ENCODE measurements at places on chromosomes 2 and 18. TPM values are rescaled to one million over a fixed set of nuclear protein-coding genes. Genes with fewer than 3 reads are reported as not detected.

- peak; percentile 73 for DNase-seq
Measured at GRCh38 chr2:143939626-143940330, 580.1 kb downstream of the ZEB2 start.

GRCh38 chr2:54424555-54425163 is 31.5 kb upstream of the SPTBN1 start:
- no peak for DNase-seq

GRCh38 chr2:236180076-236180816 is 12.1 kb upstream of the GBX2 start:
- DNase-seq: peak; percentile 64

DNA sequence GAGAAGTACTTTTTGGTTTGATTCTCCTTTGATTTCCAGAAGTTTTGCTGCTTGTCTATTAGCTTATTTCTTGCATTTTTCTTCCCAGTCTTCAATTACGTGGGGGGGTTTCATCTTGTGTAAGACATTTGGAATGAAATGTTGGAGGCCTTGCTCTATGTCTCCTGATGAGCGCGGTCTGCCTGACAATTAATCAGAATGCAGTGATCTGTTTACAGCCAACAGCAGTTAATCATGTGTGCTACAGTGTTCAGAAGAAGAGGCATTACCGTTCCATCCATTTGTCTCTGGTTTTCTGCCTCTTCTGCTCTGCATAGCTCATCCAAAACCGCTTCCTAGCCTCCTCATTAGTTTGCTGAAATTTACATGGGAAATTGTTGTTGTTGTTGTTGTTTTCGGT is 134.4 kb upstream of the ST6GAL2 start:
- DNase-seq: no peak

DNA sequence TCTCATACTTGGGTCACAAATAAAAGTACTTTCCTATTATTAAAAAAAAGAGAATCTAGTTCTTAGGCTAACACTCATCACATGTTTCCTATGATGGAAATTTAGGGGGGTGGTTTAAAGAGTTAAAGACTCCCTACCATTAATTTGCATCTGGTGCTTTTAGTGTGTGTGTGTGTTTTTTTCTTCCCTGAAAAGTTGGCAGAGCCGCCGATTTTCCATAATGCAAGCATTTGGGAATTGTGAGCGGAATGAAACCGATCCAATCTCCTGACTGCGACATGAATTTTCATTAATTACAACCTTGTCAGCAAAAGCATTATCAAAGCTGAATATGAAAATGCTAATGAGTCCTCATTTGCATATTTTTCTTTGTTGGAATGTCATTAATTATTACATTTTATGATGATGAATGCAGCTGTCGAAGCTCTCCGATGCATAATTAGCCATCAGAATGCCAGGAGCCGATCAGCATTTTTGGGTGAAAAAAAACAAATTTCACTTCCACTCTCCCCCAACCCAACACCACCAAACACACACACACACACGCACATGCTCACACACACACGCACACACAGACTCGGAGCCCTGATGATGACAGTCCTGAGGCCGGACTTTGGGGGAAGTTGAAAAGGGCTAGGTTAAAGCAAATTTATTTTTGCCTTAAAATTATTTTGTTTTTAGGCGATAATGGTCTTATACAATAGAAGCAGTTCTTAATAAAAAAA is 165.4 kb downstream of the TCF4 start:
- no peak for DNase-seq

DNA sequence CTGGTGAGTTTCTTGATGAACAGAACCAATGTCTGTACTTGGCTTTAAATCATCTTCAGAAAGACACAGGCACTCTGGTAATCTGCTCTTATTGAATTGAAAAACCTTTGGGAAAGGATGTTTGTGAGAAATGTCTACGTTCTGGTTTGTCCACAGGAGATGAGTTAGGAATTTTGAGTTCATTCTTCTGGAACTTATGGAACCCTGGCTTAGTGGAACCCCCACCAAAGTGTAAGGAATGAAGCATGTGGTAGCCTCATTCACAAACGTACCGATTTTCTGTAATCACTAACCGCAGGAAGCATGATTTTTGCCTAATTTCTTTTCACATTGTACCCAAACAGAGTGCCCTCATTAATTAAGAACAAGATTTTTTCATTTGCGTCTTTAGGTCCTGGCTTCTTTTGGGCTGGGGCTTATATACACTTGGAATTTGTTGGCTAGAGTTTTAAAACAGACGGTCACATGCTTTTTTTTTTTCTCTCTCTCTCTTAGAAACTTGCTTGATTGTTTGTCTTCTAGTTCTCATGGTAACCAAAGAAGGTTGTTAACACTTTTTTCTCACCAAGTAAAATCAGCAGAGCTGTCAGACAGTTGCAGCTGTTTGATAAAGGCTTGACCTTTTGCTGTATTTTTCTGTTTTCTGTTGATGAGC is 314.1 kb upstream of the THUMPD2 start:
- peak; percentile 36 for DNase-seq

Gene PRKAG3
- total RNA-seq: not detected

Gene RAB6C
- 1.9 TPM for total RNA-seq

Gene UNC80
- total RNA-seq: 4.6 TPM

Gene SERPINB13
- total RNA-seq: 8.7 TPM

DNA sequence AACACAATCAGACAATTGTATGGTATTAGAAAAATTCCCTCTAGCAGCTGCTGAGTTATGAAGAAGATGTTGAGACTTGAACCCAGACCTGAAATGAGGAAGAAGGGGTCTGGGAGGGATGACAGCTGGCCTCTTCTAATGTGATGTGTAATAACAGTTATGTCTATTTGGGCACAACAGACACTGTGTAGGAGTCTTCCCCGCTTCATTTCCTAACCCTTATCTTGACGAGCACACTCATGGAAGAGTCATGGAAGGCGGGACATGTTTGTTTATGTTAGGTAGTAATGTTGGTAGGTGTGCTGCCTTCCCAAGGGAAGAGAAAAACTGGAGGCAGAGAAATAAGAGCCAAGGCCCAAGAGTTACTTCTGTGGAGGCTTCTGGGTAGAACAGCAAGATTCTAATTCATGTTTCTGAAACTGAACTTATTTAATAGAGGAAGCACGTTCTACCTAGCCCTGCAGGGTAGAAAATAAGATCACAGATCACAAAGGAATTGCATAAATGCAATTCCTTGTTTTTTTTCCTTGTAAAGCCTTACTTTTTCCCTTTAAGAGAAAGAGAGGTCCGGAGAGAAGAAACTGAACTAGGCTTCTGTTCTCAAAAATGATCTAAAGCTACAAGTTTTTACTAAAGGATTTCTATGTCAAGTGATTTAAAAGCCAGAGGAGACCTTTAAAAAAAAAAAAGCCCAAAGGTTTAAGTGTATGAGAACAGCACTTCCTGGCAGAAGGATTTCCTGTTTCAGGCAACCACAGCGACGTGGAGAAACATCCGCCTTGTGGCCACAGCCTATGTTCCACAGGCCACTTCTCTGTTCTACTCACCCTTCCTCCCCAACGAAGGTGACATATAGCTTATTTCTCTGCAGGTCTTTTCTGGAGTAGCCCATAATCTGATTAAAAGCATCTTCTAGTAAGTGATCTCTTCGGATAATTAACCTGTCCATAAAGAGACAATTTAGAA is 68.5 kb upstream of the STK17B start:
- DNase-seq: peak; percentile 42

Gene CRACDL
- total RNA-seq: 1.9 TPM

DNA sequence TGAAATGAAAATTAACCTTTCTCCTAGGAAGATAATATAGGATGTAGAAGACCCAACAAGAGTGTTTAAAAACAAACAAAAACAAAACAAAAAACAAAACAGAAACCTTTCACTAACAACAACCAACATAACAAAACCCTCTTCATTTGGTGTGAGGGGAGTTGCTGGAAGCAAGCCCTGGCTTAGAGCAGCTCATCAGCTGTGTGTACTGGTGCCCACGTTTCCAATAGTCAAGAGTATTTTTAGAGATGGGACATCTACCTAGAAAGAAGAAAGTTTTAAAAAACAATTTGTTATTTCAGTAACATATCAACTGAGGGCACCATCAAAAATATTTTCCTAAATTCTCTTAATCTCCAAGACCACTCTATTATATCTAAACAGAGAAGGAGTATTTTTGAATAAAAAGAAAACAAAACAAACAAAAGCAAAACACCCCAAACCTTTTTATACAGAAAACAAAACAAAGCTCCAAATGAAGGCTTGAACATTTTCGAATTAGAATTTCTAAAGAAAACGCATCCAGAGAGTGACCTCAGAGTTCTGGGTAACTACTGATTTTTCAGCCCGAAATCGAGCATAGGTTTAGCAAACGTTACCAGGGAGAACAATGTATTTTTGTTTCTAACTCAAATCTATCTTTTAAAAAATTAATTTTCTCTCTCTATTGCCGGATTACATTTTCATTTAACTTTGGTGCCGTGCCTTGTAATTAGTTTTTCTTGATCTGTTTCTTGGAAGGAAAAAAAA is 134.6 kb downstream of the INSIG2 start:
- DNase-seq: peak; percentile 21

DNA sequence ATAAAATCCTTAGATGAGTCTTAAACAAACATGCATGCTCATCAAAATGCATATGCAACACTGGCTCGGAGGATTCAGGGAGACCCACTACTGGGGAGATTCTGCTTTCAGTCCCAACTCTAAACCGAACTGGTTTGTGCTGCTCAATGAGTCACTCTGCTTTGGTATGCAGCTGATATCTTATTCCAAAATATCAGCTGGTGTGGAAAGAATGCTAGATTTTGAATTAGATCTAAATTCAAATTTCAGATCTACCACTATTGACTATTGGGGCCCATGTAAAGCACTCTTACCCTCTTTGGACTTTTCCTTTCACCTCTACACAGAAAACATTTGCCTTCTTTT is 39.2 kb upstream of the TTN start:
- DNase-seq: no peak

Gene GCG
- total RNA-seq: 2.4 TPM

GRCh38 chr2:19332503-19332902 is 25.9 kb downstream of the OSR1 start:
- no peak for DNase-seq

DNA sequence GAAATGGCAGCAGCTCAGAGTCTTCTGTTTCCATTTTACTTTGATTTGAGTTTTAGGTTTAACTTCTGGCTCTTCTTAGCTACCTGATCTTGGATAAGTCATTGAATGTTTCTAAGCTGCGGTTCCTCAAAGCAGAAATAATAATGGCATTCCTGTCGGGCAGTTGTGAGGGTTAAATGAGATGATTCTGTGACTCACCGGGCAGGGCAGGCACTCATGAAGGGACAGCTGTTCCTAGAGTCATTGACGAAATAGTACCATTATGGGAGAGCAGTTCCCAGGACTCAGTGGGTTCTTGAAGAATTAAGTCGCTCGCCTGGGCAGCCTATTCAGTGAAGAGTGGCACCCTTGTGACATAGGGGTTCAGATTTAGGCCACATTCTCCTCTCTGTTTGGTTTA is 10.3 kb downstream of the TRIB2 start:
- DNase-seq: no peak

Gene EVX2
- total RNA-seq: 1.2 TPM

DNA sequence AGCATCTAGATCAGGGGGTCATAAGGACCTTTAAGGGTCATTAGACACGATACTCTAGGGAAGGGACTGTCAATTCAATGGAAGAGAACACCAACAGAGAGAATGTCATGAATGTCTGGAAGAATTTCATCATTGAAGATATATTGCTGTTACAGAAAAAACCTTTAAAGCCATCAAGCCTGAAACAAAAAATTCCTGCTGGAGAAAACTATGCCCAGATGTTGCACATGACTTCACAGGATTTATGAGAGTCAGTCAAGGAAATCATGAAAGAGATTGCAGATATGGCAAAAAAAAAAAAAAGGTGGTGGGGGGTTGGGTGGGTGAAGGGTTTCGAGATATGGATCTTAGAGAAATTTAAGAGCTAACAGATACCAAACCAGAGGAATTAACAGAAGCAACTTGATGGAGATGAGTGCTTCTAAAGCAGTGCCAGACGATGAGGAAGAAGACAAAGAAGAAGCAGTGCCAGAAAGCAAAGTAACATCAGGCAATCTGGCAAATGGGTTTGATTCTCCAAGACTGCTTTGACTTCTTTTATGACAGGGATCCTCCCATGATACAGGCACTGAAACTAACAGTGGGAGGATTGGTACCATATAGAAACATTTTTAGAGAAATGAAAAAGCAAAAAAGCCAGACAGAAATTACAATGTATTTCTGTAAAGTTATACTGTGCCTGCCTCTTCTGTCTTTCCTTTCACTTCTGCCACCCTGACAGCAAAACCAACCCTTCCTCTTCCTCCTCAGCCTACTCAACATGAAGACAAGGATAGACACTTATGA is 28.5 kb downstream of the MAP4K3 start:
- no peak for DNase-seq

GRCh38 chr18:32021756-32022564 is 3.3 kb downstream of the RNF125 start:
- peak; percentile 3 for DNase-seq

DNA sequence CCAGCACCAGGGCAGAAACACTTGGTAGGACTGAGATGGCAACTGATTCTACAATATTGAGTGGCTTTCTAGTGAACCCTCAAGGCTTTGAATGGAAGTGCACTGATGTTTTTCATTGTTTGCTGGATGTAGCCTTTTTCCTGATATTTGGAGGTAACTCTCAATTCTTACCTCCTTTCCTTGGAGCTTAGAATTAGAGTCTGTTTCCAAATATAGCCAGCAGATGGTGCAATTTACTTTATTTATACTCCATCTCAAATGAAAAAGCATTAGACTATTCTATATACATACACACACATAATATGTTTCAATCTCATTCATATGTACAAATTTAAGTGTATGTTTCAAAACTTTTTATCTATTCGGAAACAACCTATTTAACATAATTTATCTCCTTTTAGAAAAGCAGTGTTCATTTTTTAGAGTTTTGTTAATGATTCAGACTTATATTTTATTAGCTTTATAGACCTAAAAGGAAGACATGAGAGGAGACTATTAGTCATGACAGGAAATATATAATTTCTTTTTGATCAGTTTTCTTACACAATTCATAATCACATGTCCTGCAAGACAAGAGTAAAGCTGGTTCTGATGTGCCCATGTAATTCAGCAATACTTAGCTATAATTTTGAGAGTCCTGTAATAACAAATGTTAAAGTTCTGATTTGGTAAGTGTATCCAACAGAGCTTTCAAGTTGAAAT is 124.8 kb downstream of the NUP35 start:
- peak; percentile 44 for DNase-seq

DNA sequence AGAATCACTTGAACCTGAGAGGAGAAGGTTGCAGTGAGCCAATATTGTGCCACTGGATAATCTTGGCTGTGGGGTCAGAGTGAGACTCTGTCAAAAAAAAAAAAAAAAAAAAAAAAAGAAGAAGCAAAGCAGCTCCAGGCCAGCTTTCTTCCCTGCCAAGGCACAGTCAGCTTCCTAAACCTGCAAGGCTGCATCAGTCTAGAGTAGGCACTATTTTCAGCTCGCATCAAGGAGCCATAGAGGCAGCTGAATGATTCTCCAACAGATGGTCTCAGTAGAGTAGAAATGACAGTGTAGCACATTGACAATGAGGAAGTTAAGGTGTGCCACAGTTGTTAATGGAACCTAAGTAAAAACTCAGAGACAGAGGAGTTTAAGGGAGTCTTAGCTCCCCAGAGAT is 35.6 kb downstream of the BMP10 start:
- peak; percentile 11 for DNase-seq

Gene WIPF1
- 21.2 TPM for total RNA-seq

All from umbilical cord (tissue), 2 donors.